Activated CD4-positive, alpha-beta T cell treated with anti-CD3 and anti-CD28 coated beads, Interleukin-2, amount 10 ng/mL, durations not matched to agents 7 days and 5 days (primary cell): ENCODE measurements at places on chromosomes 12 and 14. TPM values are rescaled to one million over a fixed set of nuclear protein-coding genes. Genes with fewer than 3 reads are reported as not detected.

DNA sequence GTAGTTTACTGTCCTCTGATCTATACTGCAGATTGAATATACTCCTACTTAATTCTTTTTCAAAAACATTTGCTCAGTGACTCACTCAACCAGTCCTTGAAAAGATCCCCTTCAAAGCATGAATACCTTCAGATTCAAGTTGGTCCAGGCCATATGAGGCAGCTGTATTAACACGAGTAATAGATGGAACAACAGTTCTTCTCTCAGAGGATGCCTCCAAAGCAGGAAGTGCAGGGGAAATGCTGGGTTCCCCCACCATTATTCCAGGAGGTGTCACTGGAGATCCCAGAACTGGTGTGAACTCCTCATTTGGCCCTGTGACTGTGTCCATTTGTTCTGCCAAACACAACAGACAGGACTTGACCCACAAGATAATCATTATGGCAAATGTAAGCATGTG lies 20.6 kb downstream of the ARMH4 start:
- H3K27ac ChIP-seq, result no peak overlapping the region
- H3K36me3 ChIP-seq, result no peaks in the 10 kb centered on the region
- no peaks in the 10 kb centered on the region for H3K4me1 ChIP-seq

GRCh38 chr14:101355284-101355683 lies 206.0 kb upstream of the DIO3 start:
- H3K27me3 ChIP-seq, result peaks cover 3% of the 10 kb centered on the region
- H3K4me3 ChIP-seq, result no peak overlapping the region
- no peaks in the 10 kb centered on the region for H3K4me1 ChIP-seq

GRCh38 chr14:91911474-91912032 lies 35.9 kb downstream of the FBLN5 start:
- peaks cover 24% of the 10 kb centered on the region for H3K4me1 ChIP-seq
- peaks cover 3% of the 10 kb centered on the region for H3K27me3 ChIP-seq
- no peaks in the 10 kb centered on the region for H3K36me3 ChIP-seq

GRCh38 chr14:39581474-39581873 lies 149.2 kb upstream of the FBXO33 start:
- no peak overlapping the region for H3K4me3 ChIP-seq
- H3K36me3 ChIP-seq, result no peaks in the 10 kb centered on the region
- no peaks in the 10 kb centered on the region for H3K4me1 ChIP-seq

- no peak overlapping the region for H3K4me3 ChIP-seq
- no peaks in the 10 kb centered on the region for H3K36me3 ChIP-seq
- no peaks in the 10 kb centered on the region for H3K4me1 ChIP-seq
- peaks cover 11% of the 10 kb centered on the region for H3K27me3 ChIP-seq
- no peak for DNase-seq
These were observed 213.6 kb downstream of the ADGRD1 start for GRCh38 chr12:131167334-131167733.

- no peaks in the 10 kb centered on the region for H3K4me1 ChIP-seq
- no peak overlapping the region for H3K27ac ChIP-seq
- H3K36me3 ChIP-seq, result no peaks in the 10 kb centered on the region
- no peak overlapping the region for H3K4me3 ChIP-seq
These were observed 1721.5 kb upstream of the SEL1L start for GRCh38 chr14:83255015-83255726.

- no peaks in the 10 kb centered on the region for H3K4me1 ChIP-seq
- DNase-seq, result no peak
- H3K4me3 ChIP-seq, result no peak overlapping the region
- H3K27me3 ChIP-seq, result peaks cover under 1% of the 10 kb centered on the region
- H3K36me3 ChIP-seq, result no peaks in the 10 kb centered on the region
These were observed 344.9 kb upstream of the STXBP6 start for GRCh38 chr14:25394791-25395391.

DNA sequence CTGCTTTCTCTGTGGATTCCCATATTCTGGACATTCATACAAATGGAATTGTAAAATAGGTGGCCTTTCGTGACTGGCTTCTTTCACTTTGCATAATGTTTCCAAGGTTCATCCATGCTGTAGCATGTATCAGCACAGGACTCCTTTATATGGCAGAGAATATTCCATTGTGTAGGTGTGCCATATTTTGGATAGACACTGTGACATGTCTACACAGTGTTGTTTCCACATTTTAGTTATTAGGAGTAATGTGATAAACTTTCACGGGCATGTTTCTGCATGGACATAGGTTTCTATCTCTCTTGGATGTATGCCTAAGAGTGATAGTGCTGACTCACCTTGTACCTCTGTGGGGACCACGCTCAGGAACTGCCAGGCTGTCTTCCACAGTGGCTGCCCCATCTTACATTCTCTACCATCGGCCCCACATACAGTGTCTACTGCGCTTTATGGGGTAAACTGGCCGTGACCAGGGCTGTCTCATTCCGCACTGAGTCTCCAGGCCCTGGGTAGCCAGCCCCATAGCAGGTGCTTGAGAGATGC lies 7.1 kb upstream of the KRT84 start:
- H3K36me3 ChIP-seq, result no peaks in the 10 kb centered on the region
- no peak overlapping the region for H3K4me3 ChIP-seq
- no peaks in the 10 kb centered on the region for H3K4me1 ChIP-seq
- no peaks in the 10 kb centered on the region for H3K27me3 ChIP-seq

DNA sequence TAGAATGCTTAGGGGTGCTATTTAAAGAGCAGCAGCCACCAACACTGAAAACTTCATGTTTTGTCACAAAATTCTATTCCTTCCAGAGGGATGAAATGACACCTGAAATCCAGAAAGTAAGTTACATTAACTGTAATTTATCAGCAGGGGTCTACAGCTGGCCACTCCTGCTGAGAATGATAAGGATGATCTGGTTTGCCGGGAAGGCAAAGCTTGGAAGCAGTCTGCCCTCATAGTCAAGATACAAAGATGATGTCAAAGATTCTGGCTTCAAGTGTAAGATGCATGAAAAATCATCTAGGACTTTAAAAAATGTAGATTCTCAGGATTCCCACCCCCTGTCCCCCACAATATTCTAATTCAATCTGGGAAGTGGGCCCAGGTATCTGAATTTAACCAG lies 58.4 kb downstream of the DCAF5 start:
- no peak overlapping the region for H3K27ac ChIP-seq
- DNase-seq, result no peak
- H3K36me3 ChIP-seq, result peaks cover 18% of the 10 kb centered on the region
- H3K4me3 ChIP-seq, result no peak overlapping the region
- no peaks in the 10 kb centered on the region for H3K27me3 ChIP-seq

GRCh38 chr12:111745211-111745610 lies 21.5 kb upstream of the ALDH2 start:
- H3K4me3 ChIP-seq, result no peak overlapping the region
- DNase-seq, result no peak
- H3K4me1 ChIP-seq, result no peaks in the 10 kb centered on the region
- no peaks in the 10 kb centered on the region for H3K27me3 ChIP-seq
- H3K36me3 ChIP-seq, result peaks cover 7% of the 10 kb centered on the region

GRCh38 chr14:45377166-45377565 lies 124.2 kb upstream of the MIS18BP1 start:
- no peaks in the 10 kb centered on the region for H3K4me1 ChIP-seq
- H3K27ac ChIP-seq, result no peak overlapping the region
- no peak for DNase-seq
- no peak overlapping the region for H3K4me3 ChIP-seq
- no peaks in the 10 kb centered on the region for H3K36me3 ChIP-seq

GRCh38 chr12:27840229-27840999 lies 60.4 kb upstream of the MANSC4 start:
- peaks cover 8% of the 10 kb centered on the region for H3K27me3 ChIP-seq
- DNase-seq, result no peak
- no peaks in the 10 kb centered on the region for H3K4me1 ChIP-seq
- no peak overlapping the region for H3K4me3 ChIP-seq
- H3K27ac ChIP-seq, result no peak overlapping the region

DNA sequence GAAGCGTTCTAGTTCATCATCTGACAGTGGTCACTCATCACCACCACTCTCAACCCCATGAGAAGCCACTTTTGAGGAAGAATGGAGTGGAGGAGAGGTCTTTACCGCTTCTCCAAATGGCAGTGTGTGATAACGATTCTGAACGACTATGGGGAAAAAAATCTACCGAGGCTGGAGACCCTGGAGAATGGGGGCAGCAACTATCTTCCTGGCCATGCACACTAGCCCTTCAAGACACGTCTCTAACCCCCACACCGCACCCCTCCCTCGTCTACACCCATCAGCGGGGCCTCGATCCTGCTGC lies 365 bp downstream of the ING4 start:
- no peak for DNase-seq
- no peaks in the 10 kb centered on the region for H3K27me3 ChIP-seq
- H3K36me3 ChIP-seq, result peaks cover 34% of the 10 kb centered on the region
- H3K4me1 ChIP-seq, result peaks cover 36% of the 10 kb centered on the region

DNA sequence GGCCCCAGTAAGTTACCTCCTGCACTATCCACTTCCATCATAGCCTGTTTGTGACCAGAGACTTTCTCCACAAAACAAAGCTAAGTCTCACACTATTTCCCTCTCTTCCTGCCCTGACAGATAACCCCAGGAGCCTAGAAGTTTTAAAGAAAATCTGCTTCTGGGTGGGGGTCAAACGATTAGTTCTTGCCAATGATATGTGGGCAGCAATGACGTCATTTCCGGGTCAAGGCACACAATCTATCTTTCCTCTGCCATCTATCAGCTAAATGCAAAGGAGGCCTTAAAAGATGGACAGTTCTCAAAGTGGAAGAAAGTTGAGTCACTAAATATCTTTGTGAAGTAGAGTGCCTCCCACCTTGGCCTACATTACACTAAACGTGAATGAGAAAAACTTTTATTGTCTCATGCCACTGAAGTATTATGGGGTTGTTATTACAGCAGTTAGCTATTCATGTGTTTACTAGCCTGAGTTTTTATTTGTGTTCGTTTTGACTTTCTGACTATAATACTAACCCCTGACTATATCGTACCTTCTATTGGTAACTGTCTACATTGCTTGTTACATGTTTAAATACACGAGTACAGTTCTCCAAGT lies 86.2 kb downstream of the DENND5B start:
- no peak overlapping the region for H3K27ac ChIP-seq
- H3K36me3 ChIP-seq, result no peaks in the 10 kb centered on the region
- H3K27me3 ChIP-seq, result no peaks in the 10 kb centered on the region
- no peaks in the 10 kb centered on the region for H3K4me1 ChIP-seq
- DNase-seq, result no peak

DNA sequence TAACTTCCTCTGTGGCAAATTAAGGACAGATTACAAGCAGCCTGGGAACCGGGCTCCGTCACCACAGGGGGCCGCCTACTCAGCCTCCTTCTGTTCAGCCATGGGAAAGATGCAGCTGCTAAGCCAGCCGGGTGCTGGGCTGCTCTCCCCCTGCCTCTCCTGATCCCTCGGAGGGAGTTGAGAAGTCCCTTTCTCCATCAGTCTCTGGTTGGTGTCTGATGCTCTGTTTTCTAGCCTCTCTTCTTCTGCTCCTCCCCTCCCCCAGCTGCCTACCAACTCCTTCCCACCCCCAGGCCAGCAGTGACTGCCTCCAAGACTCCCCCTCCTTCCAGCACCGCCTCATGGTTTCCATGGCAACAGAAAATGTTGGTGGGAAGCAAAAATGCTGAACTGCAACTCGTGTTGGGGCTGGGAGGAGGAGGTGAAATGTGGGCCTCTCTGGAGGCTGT lies 486.7 kb downstream of the APAF1 start:
- no peak for DNase-seq
- no peaks in the 10 kb centered on the region for H3K4me1 ChIP-seq
- H3K4me3 ChIP-seq, result no peak overlapping the region

DNA sequence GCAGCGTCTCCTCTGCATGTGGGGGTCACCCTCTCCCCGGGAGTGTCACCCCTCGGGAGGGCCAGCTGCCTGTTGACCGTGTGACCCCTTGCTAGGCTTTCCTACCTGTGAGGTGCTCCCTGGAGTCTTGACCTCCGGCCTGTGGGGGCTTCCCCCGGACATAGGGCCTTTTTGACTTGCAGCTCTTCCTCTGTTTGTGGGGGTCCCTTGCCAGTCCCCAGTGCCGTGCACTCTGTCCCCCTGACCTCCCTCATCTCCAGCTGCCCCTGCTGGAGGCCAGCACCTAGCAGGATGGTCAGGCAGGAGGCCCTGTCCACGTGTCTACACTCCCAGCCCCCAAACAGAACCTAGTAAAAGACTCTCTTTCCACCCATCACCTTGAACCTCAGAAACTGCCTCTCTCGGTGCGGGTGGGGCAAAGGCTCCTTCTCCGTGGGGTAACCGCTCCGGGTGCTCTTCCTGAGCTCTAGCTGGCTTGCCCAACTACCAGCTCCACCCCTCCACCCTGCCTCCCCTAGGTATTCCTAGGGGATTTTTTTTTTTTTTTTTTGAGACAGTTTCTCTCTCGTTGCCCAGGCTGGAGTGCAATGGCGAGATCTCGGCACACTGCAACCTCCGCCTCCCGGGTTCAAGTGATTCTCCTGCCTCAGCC lies 810 bp downstream of the AACS start:
- peaks cover 17% of the 10 kb centered on the region for H3K4me1 ChIP-seq
- no peaks in the 10 kb centered on the region for H3K36me3 ChIP-seq
- H3K27ac ChIP-seq, result peak overlapping the region; percentile 80

DNA sequence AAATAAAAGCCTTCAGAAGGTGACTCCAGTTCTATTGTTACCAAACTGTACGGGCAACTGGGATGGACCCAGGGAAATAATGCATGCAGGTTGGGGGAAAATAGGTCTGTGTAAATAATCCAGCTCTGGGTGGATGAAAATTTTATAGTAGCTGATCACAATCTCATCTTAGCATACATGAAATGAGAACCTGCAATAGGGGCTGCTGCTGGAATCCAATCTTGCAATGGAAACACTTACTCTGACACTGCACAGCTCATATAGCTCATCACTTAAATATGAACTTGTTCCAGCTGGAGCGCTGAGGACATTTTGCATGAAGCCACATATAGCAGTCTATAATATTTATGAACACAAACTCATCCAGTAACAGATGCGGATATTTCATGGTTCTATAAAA lies 40.1 kb upstream of the GAS2L3 start:
- no peak for DNase-seq
- H3K4me3 ChIP-seq, result no peak overlapping the region
- no peaks in the 10 kb centered on the region for H3K36me3 ChIP-seq
- peaks cover 5% of the 10 kb centered on the region for H3K27me3 ChIP-seq

The DHH gene
- total RNA-seq, result 0.12 TPM

The FSCB gene
- not detected for total RNA-seq

The ESRRB gene
- 0.22 TPM for total RNA-seq

The TBC1D30 gene
- total RNA-seq, result 0.20 TPM

The WIF1 gene
- not detected for total RNA-seq

The OTX2 gene
- total RNA-seq, result not detected

The NTF3 gene
- total RNA-seq, result not detected
